ENCODE measurements at places on chromosomes 6 and 20. TPM values are rescaled to one million over a fixed set of nuclear protein-coding genes. Genes with fewer than 3 reads are reported as not detected.

Gene COL10A1
- total RNA-seq, result not detected

DNA sequence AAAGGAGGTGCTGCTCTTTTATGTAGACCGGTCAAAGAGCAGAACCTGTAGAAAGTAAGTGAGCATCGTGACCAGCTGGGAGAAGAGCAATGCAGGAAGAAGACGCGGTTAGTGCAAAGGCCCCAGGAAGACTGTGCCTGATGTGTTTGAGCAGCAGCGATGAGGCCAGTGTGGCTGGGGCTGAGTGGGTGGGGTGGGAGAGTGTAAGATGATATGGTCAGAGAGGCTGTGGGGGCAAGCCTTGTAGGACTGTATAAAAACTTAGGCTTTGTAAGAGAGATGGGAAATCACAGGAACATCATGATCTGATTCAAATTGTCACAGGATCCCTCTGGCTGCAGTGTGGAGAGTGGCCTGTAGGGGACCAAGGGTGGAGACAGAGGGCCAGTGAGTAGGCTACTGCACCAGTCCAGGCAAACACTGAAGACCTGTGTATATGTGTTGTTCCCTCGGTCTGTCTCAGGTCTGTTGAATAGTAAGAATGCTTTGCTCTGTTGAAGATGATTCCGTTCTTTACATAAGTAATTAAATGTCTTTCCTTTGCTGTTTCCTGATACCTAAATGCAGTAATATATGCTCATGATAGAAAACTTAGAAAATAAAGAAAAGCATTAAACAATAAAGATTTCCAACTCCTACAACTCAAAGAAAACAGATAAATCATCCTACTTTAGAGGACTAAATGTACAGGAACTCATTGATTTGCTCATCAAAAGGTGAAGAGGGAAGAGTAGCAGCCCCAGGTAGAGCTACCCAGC is 23.6 kb upstream of the WFDC2 start:
- DNase-seq, result no peak

Gene NMBR
- total RNA-seq, result 0.35 TPM

DNA sequence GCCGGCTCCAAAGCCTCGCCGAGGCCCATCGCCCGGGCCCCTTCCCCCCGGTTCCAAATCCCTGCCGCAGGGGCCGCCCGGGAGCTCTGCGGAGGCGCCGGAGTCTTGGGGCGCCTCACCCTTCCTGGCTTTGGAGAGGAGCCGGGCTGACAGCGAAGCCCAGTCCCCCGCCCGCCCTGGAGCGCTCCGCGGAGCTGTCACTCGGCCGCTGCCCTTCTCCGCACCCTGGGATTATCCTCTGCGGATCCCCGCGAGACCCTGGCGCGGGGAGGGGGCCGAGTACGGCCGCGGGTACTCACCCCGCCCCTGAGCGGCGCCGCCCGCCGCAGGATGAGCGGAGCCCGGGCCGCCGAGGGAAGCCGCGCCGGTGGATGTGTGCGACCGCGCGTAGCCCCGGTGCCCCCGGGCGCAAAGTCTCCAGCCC is 343 bp downstream of the SNAP91 start:
- no peak for DNase-seq

Data from PC-9 (cell line).